ENCODE measurements at places on chromosomes 7 and 10. TPM values are rescaled to one million over a fixed set of nuclear protein-coding genes. Genes with fewer than 3 reads are reported as not detected.

GRCh38 chr7:38220452-38220851, 42.4 kb downstream of the STARD3NL start:
- DNase-seq, result no peak

DNA sequence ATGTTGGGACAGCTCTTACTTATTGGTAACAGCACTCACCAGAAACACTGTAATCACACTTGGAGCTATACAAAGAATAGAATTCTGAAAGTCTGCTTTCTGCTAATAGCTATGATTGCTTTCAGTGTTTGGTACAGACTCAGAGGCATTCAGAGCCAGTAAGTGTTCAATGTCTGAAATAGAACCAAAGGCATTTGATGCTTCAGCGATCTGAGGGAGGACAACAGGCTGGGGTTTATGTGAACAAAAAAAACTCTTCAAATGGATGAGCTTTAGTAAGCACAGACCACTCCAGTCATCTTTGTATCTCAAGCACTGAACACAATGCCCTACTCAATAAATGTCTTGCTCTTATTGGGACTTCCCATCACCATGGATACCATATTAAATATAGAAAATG, 322.8 kb upstream of the GRM3 start:
- no peak for DNase-seq

- peak; percentile 93 for DNase-seq
Measured at GRCh38 chr10:80453842-80454512, at the start of gene TSPAN14. TSPAN14 (plus strand) TSS chr10:80454310; CDS start chr10:80489234, 34,924 bp downstream.

DNA sequence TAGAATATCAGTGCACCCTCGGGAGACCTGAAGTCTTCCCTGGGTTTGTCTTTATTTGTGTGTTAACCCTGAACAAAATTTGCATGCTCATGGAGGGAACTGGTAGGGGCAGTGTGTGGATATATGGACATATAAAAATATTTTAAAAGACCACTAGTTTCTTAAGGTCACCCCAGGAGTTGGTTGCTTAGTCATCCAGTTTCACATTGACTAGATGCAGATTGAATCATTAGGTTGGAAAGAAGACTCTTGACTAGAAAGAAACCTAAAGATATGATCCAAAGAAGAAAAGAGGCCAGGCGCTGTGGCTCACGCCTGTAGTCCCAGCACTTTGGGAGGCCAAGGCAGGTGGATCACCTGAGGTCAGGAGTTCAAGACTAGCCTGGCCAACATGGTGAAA, 137.1 kb downstream of the KAT6B start:
- DNase-seq, result no peak

DNA sequence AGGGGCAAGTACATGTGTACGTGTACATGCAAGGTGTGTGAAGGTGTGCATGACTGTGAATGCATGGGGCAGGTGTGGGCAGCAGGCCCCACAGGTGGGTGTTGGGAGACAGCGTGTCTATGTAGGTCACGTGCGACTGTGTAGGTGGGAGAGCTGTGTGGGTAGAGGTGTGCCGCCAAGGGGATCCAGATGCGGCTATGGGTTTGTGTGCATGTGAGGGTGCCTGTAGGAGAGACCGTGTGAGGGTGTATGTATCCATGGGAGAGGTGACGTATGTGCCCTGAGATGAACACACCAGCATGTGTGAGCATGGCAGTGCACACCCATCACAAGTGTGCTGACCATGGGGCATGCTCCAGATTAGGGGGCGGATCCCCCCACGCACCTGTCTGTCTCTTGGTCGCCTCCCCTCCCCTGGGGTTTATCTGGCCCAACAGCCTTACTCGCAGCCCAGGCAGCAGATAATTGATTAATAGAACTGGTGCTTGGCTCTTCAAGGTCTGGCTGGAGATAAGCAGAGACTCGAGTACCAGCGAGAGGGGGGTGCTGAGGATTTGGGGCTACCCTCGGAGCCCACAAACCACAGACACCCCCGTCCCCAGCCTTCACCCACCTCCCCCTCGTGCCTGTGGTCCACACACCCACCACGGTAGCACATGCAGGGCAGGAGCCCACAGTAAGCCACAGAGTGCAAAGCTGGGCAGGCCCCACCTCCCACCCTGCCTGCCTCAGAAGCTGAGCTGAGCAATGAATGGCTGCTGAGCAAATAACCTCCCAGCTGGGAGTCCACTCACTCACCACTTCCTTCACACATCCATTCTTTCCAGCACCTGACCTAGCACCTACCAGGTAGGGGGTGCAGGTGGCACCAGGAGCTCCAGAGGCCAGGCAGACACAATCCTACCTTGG, 41.4 kb upstream of the ZMIZ1 start:
- DNase-seq, result no peak

DNA sequence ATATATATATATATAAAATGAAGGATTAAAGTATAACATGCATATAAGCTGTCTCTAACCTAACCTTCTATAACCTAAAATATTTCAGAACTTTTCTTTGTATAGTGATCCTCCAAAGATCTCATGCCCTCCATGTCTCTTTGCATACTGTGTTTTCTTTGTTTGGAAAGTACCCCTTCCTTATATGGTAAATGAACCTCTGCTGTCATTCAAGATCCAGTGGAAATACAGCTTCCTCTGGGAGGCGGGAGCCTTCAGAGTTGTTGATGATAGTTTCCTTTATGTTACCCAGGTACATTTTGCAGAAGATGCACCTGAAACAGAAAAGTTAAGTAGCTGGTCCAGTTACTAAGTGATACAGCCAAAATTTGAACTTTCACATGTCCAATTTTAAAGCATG, 233.3 kb upstream of the FOXP2 start:
- DNase-seq, result no peak

GRCh38 chr10:86165666-86166065, 200.9 kb downstream of the GRID1 start:
- DNase-seq, result no peak

DNA sequence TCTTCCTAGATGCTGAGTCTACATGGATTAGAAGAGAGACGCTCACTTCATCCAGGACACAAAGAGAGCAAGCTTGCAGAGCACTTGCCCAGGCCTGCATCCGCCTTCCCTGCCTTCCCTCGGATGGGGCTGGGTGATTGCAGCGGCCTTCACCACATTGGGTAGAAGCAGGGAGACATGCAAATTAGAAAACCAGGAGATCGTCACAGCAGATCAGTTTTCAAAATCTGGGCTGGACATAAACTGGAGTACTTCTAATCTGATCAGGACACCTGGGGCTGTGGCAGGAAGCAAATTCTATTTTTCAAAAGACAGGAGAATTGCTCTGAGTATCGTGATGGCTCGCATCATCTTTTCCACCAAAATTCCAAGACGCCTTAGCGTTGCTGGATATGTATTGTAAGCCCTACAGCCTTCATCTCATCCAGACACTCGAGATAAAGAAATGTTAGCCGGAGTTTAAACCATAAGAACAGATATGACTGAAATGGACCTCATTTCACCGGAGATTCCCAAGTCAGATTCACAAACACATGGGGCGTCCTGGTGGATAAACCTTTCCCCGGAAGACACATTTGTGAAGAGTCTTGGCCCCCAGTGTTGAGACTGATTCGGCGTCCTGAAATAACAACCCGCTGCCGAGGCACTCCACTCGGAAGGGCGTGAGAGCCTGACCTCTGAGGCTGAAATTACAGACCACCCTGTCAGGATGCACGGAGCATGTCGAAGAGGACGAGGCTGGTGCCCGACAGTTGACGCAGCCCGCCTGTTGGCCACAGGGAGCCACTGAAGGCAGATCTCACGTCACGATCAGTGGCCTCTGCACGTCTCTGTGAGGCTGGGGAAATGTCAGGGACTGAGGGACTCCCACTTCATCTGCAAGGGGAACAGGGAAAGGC, 91.2 kb upstream of the PARD3 start:
- peak; percentile 90 for DNase-seq

Gene EN2
- 0.13 TPM for total RNA-seq

Gene AGBL3
- 7.6 TPM for total RNA-seq

Gene SPDYE2B
- not detected for total RNA-seq

Gene ANKIB1
- 59.0 TPM for total RNA-seq

Gene NKX6-2
- 2.5 TPM for total RNA-seq
